Activated CD4-positive, alpha-beta T cell treated with anti-CD3 and anti-CD28 coated beads for 36 hours (primary cell): ENCODE measurements at places on chromosomes 5 and 9. TPM values are rescaled to one million over a fixed set of nuclear protein-coding genes. Genes with fewer than 3 reads are reported as not detected.
A peak's percentile ranks its signal among the peaks of the same experiment; 100 is the strongest.

GRCh38 chr9:130905125-130905901 is 8.7 kb upstream of the QRFP start:
- DNase-seq, result no peak
- H3K4me3 ChIP-seq, result no peak overlapping the region
- H3K36me3 ChIP-seq, result no peaks in the 10 kb centered on the region
- peaks cover 8% of the 10 kb centered on the region for H3K27me3 ChIP-seq

Gene LEAP2
- 2.5 TPM for total RNA-seq

GRCh38 chr5:1521671-1522600 is 1.8 kb downstream of the LPCAT1 start:
- no peak for DNase-seq
- H3K4me3 ChIP-seq, result peak overlapping the region; percentile 82

- peak overlapping the region; percentile 79 for H3K4me3 ChIP-seq
- H3K27ac ChIP-seq, result peak overlapping the region; percentile 26
- H3K27me3 ChIP-seq, result peaks cover under 1% of the 10 kb centered on the region
- peaks cover 67% of the 10 kb centered on the region for H3K4me1 ChIP-seq
- peak; percentile 78 for DNase-seq
These were observed 2.7 kb downstream of the GCNT4 start for GRCh38 chr5:75049456-75050351.

DNA sequence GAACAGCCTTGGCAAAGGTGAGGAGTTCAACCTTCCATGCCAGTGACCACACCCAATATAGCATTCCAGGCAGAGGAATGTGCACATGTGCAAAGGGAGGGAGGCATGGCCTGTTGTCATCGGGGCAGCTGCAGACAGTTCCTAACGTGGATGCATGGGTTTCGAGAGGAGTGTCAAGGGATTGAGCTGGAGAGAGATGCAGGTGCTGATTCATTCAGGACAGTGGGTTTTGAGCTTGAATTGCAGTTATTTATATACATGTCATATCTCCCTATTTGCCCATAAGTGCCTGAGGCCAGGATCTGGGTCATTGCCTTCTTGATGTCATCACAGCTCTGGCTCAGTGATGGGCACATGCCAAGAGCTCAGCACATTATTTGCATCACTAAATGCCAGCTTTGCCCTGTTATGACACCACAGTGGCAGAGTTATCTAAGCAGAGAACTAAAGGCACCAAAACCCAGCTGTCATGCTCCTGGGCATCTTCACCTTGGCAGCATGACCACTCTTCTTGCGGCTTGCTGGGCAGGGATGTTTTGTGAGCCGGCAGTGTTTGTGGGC is 278.0 kb downstream of the NTRK2 start:
- DNase-seq, result no peak
- H3K4me1 ChIP-seq, result no peaks in the 10 kb centered on the region
- no peak overlapping the region for H3K4me3 ChIP-seq
- H3K36me3 ChIP-seq, result no peaks in the 10 kb centered on the region

GRCh38 chr5:51479840-51480239 is 96.6 kb downstream of the ISL1 start:
- H3K27ac ChIP-seq, result no peak overlapping the region
- H3K36me3 ChIP-seq, result no peaks in the 10 kb centered on the region
- H3K27me3 ChIP-seq, result no peaks in the 10 kb centered on the region
- H3K4me1 ChIP-seq, result no peaks in the 10 kb centered on the region
- H3K4me3 ChIP-seq, result no peak overlapping the region
